ENCODE measurements at places on chromosomes 12 and 14. TPM values are rescaled to one million over a fixed set of nuclear protein-coding genes. Genes with fewer than 3 reads are reported as not detected.

Gene LHX5
- total RNA-seq = 0.19 TPM

Gene PUS1
- 53.4 TPM for total RNA-seq

Gene MYG1
- 89.9 TPM for total RNA-seq

Gene HSPB8
- total RNA-seq = not detected

Gene MEG3
- not detected for total RNA-seq

Gene ATF7
- total RNA-seq = 28.1 TPM

Gene NFYB
- total RNA-seq = 30.2 TPM

Gene SIRT4
- 4.9 TPM for total RNA-seq

DNA sequence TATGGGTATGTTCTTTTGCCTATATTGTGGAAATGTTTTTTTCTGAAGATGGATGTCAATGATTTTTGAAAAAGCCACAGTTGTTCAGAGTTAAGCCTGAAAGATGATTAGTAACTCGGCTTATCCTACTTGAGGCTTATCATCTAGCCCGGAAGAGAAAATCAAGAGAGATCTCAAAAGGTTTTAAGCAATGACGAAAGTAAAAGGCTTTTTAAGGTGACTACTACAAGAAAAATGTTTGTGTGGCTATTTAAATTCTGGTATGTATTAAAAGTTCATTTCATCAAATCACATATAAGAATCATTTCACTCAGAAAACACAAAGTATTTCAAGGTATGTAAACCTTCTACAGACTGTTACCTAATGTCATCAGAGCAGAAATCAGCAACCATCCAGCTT lies 40.2 kb downstream of the HEATR5A start:
- no peaks in the 10 kb centered on the region for H3K27me3 ChIP-seq
- no peak overlapping the region for H3K27ac ChIP-seq
- DNase-seq = no peak
- H3K4me1 ChIP-seq = peaks cover 12% of the 10 kb centered on the region

DNA sequence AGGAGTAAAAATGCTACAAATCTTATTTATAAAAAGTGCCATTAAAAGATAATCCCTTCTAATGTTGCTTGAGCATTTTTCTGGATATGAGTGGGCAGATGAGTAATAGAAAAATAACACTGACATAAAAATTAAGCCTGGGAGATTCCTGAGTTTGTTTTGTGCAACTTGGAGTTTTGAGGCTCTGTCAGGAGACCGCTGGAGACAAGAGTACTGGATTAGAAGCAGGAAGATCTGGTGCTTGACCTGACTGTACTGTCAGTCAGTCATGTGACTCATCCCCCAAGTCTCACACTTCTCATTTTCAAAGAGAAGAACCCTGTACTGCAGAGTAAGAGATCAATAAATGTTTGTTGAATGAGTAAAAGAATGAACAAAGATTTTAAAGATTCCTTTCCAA lies 29.4 kb downstream of the ANO4 start:
- no peaks in the 10 kb centered on the region for H3K27me3 ChIP-seq
- no peak overlapping the region for H3K27ac ChIP-seq
- no peak for DNase-seq
- no peaks in the 10 kb centered on the region for H3K36me3 ChIP-seq
- H3K4me3 ChIP-seq = no peak overlapping the region
- no peaks in the 10 kb centered on the region for H3K4me1 ChIP-seq

DNA sequence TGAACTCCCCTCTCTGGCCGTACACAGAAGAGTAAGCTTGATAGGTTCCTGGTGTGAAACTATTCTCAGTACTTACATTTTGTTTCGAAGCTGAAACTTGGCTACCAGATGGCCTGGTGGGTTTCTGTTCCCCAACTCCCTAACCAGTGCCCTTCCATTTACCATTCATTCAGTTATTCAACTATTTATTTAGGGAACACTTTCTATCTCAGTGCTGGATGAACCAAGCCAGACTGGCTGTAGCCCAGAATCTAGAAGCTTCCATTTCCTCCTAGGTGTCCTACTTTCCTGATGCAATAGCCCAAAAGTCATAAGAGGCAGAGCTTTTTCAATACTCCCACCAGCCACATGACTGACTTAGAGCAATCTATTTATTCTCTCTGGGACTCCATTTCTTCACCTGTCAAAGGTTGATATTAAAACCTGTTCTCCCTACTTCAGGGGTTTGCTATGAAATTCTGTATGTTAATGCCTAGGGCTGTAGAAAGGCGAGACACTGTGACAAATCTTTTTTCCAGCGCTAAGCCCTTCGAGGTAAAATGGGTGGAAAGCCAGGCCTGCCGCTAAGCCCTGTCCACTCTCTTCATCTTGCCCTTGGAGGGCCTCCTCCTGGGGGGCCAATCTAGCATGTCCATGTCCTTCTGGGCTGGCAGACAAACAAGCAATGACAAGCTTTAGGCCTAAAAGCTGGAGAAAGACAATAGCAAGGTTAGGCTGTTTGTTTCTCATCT lies 8.1 kb upstream of the IRF2BPL start:
- H3K4me1 ChIP-seq = peaks cover 92% of the 10 kb centered on the region
- no peaks in the 10 kb centered on the region for H3K27me3 ChIP-seq
- peak overlapping the region; percentile 96 for H3K27ac ChIP-seq
- DNase-seq = no peak

GRCh38 chr14:80395031-80395430 lies 183.7 kb upstream of the DIO2 start:
- no peaks in the 10 kb centered on the region for H3K27me3 ChIP-seq
- no peak overlapping the region for H3K27ac ChIP-seq
- H3K36me3 ChIP-seq = no peaks in the 10 kb centered on the region
- H3K4me3 ChIP-seq = no peak overlapping the region
- no peak for DNase-seq

- no peak overlapping the region for H3K27ac ChIP-seq
- no peaks in the 10 kb centered on the region for H3K4me1 ChIP-seq
- no peaks in the 10 kb centered on the region for H3K36me3 ChIP-seq
- no peaks in the 10 kb centered on the region for H3K27me3 ChIP-seq
- no peak overlapping the region for H3K4me3 ChIP-seq
Measured at GRCh38 chr14:33332497-33332896, 393.8 kb downstream of the NPAS3 start.

GRCh38 chr12:10042167-10042566 lies 11.7 kb downstream of the CLEC9A start:
- no peaks in the 10 kb centered on the region for H3K36me3 ChIP-seq
- H3K4me1 ChIP-seq = no peaks in the 10 kb centered on the region
- no peaks in the 10 kb centered on the region for H3K27me3 ChIP-seq
- DNase-seq = no peak

- H3K4me1 ChIP-seq = no peaks in the 10 kb centered on the region
- no peaks in the 10 kb centered on the region for H3K27me3 ChIP-seq
- no peak overlapping the region for H3K4me3 ChIP-seq
- no peak for DNase-seq
- H3K27ac ChIP-seq = no peak overlapping the region
Measured at GRCh38 chr14:79540394-79540793, 670.9 kb downstream of the DIO2 start.

DNA sequence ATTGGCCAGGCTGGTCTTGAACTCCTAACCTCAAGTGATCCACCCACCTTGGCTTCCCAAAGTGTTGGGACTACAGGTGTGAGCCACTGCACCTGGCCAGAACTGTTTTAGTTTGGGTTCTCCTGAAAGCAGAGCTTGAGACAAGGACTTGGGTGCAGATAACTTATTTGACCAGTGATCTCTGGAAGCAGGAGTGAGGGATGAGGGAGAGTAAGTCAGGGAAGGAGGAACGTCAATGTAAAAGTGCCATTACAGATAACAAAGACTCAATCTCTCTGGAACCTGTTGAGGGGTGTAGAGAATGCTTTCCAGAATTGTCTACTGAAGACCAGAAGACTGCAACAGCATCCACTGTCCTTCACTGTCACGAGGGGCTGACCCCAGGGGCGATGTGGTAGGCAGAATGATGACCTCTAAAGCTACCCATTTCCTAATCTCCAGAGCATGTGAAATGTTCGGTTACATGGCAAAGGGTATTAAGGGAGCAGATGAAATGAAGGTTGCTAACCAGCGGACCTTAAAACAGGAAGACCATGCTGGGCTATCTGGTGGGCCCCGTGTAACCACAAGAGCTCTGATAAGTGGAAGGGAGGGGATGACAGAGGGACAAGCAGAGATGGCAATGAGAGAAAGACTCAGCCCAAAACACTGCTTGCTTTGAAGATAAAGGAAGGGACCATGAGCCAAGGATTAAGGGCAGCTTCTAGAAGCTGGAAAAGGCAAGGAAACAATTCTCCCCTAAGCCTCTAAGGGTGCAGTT lies 207.8 kb downstream of the RBM19 start:
- no peak for DNase-seq
- H3K36me3 ChIP-seq = no peaks in the 10 kb centered on the region
- H3K4me1 ChIP-seq = no peaks in the 10 kb centered on the region
- H3K27me3 ChIP-seq = peaks cover 17% of the 10 kb centered on the region

- no peaks in the 10 kb centered on the region for H3K36me3 ChIP-seq
- H3K4me3 ChIP-seq = no peak overlapping the region
- H3K4me1 ChIP-seq = no peaks in the 10 kb centered on the region
- DNase-seq = no peak
- no peaks in the 10 kb centered on the region for H3K27me3 ChIP-seq
Measured at GRCh38 chr12:127310548-127310947, 956.4 kb upstream of the TMEM132C start.

DNA sequence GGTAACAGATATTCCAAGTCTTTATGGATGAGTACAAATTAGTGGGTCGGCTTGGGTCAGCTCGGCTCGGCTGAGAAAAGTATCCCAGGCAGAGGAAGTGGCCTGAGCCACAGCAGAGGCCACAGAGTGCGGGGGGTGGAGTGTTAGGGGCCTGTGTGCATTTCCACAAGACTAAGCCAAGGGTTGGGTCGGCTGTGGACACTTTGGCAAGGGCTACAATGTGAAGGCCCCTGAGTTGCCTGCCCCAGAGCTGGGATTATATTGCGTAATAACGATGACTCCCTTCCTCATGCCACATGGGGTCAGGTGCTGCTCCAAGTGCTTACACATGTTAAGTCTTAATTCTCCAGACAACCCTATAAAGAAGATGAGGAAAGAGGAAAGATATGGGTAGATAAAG lies 11.4 kb downstream of the EVL start:
- H3K36me3 ChIP-seq = peaks cover 18% of the 10 kb centered on the region
- H3K4me3 ChIP-seq = peak overlapping the region; percentile 90
- DNase-seq = no peak
- H3K27me3 ChIP-seq = no peaks in the 10 kb centered on the region
- peaks cover 97% of the 10 kb centered on the region for H3K4me1 ChIP-seq

DNA sequence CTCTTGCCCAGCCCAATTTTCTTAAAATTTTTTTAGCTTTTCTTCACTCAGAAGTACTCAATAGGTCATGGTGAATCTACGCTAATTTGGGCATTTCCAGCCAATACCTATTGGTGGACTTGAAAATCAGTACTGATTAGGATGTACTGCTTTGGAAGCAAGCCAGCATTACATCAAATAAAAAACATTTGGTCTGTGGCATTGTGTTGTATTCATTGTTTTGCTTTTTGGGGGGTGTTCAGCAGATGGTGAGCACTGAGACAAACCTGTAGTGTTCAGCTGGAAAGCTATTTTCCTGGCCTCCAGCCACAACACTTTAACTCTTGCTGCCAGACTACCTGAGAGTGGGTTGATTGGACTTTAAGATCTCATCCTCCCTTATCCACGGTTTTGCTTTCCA lies 4.0 kb downstream of the MAPKAPK5 start:
- H3K27me3 ChIP-seq = no peaks in the 10 kb centered on the region
- H3K27ac ChIP-seq = peak overlapping the region; percentile 45
- no peak for DNase-seq
- peaks cover 14% of the 10 kb centered on the region for H3K36me3 ChIP-seq
- H3K4me3 ChIP-seq = no peak overlapping the region
